Muscle of arm (tissue), 14 donors: ENCODE measurements at places on chromosomes 11 and 22.

DNA sequence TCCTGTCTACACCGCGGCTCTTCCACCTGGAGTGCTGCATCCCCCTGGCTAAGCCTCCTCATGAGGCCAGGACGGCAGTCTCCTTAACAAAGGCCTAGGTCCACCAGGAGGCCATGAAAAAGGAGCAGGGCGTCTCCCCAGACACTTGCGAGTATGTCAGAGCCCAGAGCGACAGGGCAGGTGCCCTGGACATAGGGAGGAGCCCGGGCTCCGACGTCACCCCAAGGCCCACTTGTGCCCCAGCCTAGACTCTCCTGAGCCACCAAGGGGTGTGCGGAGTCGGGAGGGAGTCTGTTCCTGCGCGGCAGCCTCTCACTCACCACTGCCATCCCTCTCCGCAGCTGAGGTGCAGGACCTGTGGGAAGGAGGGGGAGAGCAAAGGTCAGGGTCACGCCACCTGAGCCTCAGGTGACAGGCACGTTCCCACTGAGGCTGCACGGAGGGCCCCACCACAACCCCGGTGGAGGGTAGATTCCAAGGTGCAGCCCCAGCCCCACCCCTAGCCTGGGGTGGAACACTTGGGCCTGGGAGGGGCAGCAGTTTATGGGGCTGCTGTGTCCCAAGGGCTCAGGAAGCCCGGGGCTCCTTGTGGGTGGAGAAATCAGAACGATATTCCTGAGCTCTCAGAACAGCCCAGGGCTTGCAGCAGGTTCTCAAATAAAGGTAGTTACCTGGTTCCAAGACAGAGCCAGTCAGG, 10.6 kb downstream of the PRODH start:
- no peak for DNase-seq

- peak; percentile 70 for DNase-seq
Measured at GRCh38 chr11:11978792-11979487, 29.5 kb downstream of the DKK3 start.

DNA sequence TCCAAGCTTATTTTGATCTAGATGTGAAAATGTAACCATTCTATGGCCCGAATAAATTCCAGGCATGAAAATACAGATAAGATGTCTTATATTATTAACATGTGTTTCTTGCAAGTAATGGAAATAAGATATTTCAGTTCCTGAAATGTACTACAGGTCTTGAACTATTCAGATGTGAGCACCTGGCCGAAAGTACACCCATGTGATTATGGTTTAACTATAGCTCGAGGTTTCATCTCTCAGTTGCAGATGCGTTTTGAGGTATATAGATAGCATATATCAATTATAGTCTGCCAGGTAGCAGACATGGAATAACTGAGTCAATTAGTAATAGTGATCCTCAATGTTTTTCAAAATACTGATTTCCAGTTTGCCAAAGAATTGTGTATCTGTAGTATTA, 68.3 kb downstream of the DDIAS start:
- no peak for DNase-seq

GRCh38 chr11:17639091-17639490, 80.3 kb upstream of the MYOD1 start:
- DNase-seq: no peak

GRCh38 chr11:133492895-133493294, 39.4 kb downstream of the OPCML start:
- no peak for DNase-seq

GRCh38 chr11:93143800-93144199, 54.0 kb downstream of the SLC36A4 start:
- no peak for DNase-seq

- no peak for DNase-seq
Measured at GRCh38 chr22:26320447-26320846, 108.6 kb upstream of the ASPHD2 start.

- no peak for DNase-seq
Measured at GRCh38 chr22:42343531-42344081, 73.2 kb upstream of the TCF20 start.

- DNase-seq: peak; percentile 65
Measured at GRCh38 chr11:4025967-4026324, 68.7 kb upstream of the RRM1 start.

DNA sequence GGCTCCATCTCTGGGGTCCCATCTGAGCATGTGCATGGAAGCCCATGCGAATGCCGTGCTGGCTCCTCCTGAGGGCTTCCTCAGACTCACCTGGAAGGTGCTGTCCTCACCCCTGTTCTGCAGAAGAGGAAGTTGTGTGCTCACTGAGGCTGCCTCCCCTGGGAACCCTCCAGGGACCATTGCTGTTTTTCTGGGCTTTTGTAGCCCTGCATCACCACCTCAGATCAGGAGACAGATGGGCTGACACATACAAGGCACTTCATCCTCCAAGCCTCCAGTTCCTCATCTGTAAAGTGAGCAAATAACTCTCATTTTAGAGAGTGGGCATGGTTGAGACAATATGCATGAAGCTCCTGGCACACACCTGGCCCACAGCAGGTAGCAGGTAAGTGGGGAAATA, 12.1 kb upstream of the LRRC32 start:
- DNase-seq: no peak

DNA sequence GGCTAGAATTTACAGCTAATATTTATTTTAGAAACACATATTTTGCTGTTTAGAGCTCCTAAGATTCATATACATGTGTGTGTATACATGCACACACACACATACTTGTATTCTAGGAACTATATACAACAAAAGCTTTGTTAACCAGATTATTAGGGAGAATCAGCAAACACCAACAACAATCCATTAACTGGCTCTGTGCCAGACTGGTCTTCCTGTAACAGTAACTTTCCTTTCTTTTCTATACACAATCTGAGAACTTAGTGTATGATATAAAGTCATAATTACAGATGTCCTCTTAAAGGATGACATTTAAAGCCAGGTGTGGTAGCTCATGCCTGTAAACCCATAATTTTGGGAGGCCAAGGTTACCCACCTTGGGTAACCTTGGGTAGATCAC, 49.5 kb upstream of the CLNS1A start:
- DNase-seq: no peak

DNA sequence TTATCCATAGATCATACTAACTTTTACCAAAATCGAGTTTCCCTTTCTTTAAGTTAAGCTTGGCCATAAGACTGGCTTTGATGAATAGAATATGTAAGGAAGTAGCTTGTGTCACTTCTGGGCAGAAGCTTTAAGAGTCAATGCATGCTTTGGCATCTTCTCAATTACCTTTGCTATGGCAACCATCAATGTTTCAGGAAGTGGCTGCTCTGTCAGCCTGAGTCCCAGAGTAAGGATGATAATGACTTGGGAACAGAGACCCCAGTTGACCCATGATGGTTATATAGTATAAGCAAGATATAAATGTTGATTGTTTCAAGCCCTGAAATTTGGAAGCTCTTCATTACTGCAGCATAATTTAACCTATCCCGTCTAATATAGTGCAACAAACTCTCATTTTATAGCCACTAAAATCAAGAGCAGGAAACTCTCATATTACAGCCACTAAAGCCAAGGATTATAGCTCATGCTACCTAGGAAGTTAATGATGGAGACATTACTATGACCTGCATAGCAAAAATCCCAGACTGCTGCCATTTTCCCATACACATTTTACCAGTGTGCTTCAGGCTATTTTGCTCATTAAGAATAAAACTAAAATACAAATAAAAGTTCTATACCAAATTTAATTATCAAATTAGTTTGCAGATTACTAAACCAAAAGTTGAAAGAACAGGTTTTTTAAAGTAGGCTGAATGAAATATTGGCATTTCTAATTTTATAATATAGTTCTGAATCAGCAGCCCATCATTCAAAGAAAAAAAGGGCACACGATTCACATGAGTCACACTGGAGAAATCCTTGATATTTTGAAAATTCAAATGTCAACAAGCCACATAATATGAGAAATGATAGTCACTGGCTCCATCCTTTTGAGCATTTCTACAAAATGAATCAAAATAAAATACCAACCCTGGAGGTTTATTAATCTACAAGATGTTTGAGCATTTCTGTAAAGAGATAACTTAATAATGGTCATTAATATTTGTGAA, 23.8 kb downstream of the FSHB start:
- no peak for DNase-seq

- DNase-seq: no peak
Measured at GRCh38 chr11:75644370-75644769, 24.5 kb downstream of the MAP6 start.

DNA sequence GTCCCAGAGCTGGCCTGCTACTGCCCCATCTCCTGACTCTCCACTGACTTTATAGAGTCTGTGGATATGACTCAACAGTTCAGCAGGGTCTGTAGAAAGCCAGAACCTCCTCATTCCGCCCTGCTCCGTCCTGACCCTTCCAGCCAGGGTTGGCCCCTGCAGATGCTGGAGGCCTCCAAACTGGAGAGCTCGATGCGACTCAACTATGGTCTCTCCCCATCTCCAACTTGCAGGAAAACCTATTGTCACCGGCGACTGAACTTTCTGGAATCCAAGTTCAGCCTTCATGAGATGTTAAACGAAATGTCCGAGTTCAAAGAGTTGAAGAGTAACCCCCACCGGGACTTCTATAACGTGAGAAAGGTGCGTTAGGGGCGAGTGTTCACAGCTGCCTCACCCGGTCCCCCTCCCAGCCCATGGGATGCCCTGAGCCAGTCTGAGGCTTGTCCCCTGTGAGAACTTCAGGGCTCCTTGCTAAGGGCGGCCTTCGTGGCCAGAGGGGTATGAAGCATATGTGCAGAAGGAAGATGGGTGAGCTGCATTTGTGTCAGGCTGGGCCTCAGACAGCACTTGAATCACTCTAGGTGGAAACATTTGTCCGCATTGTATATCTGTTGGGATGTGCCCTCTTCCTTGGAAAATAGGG, 32.1 kb downstream of the AMPD3 start:
- DNase-seq: no peak

DNA sequence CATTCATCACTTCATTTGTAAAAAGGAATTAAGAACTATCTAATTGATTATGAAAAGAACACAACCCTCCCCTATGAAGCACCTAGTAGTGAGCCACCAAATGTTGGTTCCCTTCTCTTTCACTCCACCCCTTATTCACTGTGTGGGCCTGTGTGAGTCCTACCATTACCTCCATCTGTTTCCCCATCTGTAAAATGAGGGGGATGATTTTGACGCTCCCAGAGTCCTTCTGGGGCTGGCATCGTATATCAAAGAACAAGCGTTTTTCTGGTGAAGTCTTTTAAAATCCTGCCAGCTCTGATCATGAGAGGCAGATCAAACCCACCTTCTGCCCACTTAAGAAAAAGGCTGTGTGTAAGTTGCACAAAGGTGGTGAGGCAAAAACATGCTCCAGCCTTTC, 96.6 kb upstream of the SEZ6L start:
- no peak for DNase-seq

- no peak for DNase-seq
Measured at GRCh38 chr11:11163236-11163635, 189.8 kb downstream of the CSNK2A3 start.

GRCh38 chr11:11976481-11977127, 31.8 kb downstream of the DKK3 start:
- DNase-seq: peak; percentile 64

- no peak for DNase-seq
Measured at GRCh38 chr22:44360668-44361381, 48.1 kb upstream of the SHISAL1 start.

DNA sequence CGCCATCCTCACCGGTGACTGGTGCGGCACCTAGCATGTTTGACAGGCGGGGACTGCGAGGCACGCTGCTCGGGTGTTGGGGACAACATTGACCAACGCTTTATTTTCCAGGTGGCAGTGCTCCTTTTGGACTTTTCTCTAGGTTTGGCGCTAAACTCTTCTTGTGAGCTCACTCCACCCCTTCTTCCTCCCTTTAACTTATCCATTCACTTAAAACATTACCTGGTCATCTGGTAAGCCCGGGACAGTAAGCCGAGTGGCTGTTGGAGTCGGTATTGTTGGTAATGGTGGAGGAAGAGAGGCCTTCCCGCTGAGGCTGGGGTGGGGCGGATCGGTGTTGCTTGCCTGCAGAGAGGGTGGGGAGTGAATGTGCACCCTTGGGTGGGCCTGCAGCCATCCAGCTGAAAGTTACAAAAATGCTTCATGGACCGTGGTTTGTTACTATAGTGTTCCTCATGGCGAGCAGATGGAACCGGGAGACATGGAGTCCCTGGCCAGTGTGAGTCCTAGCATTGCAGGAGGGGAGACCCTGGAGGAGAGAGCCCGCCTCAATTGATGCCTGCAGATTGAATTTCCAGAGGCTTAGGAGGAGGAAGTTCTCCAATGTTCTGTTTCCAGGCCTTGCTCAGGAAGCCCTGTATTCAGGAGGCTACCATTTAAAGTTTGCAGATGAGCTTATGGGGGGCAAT, 1.1 kb downstream of the NEAT1 start:
- no peak for DNase-seq

GRCh38 chr11:114280696-114281095, 15.5 kb upstream of the NNMT start:
- DNase-seq: no peak

GRCh38 chr11:133841279-133842043, 3.9 kb downstream of the SPATA19 start:
- no peak for DNase-seq

GRCh38 chr11:29231586-29231985, 785.2 kb downstream of the KCNA4 start:
- DNase-seq: no peak

DNA sequence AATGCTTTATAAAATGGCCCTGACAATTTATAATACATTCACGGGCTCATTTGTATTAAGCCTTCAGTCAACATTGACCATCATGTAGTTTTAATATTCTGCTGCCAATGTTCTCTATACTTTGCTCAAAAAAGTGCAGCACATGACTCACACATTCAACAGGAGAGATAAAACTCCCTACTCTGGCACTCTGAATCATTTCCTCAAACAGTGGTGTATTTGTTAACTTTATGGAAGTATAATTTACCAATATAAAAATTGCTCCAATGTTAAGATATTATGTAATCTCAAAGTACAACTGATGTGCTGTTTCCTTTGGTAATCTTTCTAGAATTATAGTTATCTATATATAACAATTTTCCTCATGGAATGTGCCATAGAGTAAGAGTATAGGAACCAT, 39.9 kb downstream of the MAML2 start:
- no peak for DNase-seq

DNA sequence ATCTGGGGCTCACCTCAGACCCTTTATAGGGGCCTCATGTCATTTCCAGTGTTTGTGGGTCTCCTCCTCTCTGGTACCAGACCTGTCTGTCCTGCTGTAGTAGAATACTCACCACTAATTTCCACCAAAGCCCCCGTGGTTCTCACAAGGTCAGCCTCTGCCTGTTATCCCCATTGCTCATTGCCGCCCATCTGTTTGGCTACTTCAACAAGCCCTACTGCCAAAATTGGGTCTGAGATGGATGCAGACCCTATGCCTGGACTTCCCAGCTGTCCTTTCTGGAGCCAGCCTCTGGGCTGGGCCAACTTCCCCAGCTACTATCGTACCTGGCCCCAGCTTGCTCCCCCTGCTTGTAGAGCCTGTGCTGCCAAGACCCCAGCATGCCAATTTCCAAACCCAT, 152.1 kb upstream of the ISX start:
- DNase-seq: peak; percentile 24

DNA sequence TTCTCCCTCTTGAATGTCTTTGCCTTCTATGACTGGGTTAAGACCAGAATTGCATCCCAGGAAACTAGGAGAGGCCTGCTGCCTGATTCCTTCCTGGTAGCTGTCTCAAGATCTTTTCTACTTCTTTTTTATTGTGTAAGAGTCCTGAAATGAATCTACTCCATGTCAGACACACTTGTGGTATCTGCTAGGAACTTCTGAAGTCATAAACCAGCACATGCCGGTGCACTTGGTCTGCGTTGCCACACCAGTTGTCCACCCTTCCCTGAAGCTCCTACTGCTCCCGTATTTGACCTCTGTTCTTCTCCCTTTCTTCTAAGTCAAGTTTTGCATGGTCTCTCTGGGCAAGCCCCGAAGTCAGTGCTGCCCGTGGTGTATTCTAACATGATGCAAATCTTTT, 644.2 kb downstream of the ETS1 start:
- DNase-seq: no peak
